ENCODE measurements at places on chromosomes 3 and 15.

DNA sequence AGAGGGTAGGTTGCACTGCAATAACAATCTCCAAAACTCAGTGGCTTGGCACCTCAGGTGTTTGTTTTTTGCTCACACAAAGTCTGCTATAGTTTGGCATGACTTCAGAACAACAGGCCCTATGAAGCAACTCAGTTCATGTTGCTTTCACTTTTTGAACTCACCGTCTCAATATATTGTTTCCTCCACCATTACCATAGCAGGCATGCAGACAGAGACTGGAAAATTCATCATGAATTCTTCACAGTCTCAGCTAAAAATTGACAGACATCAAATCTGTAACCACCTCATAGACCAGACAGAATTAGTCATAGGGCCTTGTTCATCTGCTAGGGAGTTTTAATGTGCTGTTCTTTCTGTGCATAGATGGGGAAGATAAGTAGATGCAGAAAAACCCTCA is 161.4 kb upstream of the POU1F1 start:
- DNase-seq = no peak

- DNase-seq = no peak
Measured at GRCh38 chr3:25057379-25057778, 370.7 kb upstream of the RARB start.

- DNase-seq = no peak
Measured at GRCh38 chr3:193491026-193491425, 63.7 kb downstream of the ATP13A4 start.

DNA sequence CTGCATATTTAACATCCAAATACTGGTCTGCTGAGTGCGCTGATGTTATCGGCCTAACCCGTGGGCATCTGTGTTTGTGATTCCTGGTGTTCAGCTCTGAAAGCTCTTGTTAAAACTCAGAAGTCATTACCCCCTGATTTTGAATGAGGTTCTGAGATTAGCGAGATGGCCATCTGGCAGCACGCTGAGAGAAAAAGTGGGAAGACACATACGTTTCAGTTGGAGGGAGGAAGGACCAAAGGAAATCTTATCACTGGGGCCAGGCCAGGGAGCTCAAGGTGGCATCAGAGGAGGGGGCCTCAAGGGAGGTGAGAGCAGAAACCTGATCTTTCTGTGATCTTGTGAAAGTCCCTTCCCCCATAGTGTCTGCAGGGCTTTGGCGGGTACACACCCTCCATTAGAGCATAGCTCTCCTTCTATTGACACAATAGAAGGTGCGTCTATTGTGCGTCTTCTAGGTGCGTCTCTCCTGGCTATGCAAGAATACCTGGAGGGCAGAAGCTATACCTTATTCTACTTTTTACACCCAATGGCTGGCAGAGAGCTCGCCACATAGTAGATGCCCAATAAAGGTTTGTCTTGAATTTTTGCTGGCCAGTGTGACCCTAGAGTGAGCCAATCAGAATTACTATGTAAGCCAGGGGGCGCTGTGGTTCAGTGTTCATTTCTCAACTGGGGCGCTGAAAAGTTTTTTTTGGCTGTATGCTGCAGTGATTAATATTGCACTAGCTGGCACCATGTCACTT is 182.4 kb downstream of the SHQ1 start:
- DNase-seq = peak; percentile 72

DNA sequence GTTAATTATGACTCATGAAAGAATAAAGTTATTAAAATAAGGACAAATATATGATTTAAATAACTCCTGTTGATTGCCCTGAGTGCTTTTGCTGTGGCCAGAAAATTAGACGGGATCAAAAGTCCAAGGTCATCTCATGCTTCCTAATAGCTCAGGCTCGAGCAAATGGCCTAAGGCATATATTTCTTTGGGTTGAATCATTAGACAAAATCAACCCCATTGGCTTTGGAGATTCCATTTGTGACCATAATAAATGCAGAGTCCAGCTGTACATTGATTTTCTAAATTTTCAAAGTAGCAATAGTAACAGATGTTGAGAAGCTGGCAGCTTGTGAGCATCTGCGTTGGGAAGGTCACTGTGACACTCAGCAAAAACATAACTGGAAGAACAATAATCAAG is 464.5 kb upstream of the TGFBR2 start:
- no peak for DNase-seq

DNA sequence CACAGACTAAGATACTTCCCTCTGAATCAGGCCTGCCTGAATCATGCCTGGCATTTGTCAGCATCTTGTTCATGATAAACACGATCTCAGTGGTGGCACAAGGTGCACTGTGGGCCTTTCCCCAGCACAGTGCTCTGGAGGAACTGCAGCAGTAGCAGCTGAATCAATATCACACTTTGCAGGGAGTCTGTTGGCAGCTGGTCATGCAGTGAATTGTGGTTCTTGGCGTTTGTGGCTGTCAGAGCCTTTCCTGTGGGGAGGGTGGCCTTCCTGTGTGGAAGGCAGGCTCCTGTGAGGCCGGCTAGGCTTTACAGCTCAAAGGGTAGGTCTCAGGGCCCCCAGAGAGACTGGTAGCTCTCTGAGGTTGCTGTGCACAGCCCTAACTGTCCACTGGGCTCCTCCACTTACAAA is 54.4 kb upstream of the TLE3 start:
- peak; percentile 82 for DNase-seq

- no peak for DNase-seq
Measured at GRCh38 chr3:62109534-62109933, 263.8 kb downstream of the FEZF2 start.

GRCh38 chr15:64067564-64068030 is 21.3 kb upstream of the DAPK2 start:
- DNase-seq = peak; percentile 86

DNA sequence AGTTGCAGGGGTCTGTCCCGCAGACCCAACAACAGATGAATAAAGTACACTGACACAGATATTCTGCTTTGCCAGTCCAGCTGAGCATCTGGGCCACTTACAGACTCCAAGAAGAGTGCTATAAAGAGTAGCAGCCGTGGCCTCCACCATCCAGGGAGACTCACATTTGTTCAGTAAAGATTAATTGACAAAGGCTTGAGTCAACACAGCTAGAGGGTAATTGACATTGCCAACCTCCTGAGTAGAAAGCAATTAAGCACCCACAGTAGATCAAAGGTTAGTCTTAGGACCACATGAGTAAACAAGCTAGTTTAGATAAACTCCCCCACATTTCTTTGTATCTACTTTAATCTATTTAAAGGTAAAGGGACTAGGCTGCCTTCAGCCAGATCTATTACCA is 16.3 kb upstream of the CRTC3 start:
- DNase-seq = no peak

- peak; percentile 38 for DNase-seq
Measured at GRCh38 chr15:55255714-55256113, 33.9 kb downstream of the RAB27A start.

DNA sequence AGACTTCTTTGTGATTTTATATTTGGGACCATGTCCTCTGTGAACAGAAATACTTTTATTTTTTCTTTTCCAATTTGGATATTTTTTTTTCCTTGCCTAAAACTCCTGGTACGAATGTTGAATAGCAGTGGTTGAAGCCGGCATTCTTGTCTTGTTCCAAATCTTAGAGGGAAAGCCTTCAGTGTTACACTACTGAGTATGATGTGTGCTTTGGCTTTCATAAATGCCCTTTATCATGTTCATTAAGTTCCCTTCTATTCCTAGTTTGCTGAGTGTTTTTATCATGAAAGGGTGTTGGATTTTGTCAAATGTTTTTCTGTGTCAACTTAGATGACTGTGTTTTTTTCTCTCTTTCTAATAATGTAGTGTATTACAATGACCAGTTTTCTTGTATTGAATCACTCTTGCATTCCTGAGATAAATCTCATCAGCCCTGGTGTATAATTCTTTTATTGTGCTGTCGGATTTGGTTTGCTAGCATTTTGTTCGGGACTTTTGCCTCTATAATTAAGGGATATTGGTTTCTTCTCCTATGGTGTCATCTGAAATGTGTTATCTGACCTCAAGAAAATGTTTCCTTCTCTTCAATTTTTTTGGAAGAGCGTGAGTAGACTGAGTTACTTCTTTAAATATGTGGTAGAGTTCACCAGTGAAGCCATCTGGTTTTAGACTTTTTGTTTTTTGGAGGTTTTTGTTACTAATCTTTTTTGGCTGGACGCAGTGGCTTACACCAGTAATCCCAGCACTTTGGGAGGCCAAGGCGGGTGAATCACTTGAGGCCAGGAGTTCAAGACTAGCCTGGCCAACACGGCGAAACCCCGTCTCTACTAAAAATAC is 33.3 kb downstream of the MAP1A start:
- DNase-seq = no peak

GRCh38 chr3:66092175-66092995 is 53.7 kb upstream of the MAGI1 start:
- DNase-seq = no peak

- DNase-seq = no peak
Measured at GRCh38 chr3:134357914-134358811, 16.1 kb downstream of the AMOTL2 start.

DNA sequence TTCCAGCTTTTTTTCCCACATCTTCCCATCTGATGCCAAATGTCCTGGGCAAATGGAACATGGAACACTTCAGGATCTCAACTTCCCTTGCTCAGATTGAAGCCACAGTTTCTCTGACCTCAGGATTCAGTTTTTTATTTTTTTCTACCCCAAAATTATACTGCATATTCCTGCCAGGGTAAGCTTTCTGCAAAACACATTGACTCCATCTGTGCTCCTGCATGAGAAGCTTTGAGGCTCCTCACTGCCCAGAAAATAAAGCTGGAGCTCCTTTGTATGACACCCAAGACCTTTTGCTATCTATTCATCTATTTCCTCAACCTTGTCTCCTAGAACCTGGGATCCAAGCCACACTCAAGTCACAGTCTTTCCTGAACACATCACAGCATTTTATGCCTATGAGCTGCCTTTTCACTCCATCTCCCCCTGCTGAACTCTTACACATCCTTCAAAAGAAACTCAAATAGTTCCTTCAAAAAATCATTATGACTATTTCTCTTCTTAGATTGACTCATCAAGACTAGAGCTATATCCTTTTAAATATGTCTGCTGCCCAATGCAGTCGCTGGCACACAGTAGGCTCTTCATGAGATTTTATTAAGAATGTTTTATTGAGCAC is 57.4 kb upstream of the PSMD6 start:
- no peak for DNase-seq

DNA sequence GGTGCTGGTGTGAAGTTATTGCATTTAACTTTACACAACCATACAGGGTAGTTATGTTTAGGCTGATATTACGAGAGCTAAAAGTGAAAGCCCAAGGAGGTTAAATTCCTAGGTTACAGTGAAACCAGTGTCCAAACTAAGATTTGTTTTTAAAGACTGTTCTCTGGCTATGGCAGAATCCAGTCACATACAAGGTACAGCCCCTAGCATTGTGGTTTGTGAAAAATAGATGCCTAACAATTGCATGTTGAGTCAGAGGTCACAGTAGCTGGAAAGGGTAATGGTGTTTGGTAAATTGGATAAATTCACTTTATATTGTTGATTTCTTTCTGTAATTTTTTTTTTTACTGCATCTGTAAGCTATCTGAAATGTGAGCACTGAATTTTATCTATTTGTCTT is 614.6 kb upstream of the TBL1XR1 start:
- no peak for DNase-seq

DNA sequence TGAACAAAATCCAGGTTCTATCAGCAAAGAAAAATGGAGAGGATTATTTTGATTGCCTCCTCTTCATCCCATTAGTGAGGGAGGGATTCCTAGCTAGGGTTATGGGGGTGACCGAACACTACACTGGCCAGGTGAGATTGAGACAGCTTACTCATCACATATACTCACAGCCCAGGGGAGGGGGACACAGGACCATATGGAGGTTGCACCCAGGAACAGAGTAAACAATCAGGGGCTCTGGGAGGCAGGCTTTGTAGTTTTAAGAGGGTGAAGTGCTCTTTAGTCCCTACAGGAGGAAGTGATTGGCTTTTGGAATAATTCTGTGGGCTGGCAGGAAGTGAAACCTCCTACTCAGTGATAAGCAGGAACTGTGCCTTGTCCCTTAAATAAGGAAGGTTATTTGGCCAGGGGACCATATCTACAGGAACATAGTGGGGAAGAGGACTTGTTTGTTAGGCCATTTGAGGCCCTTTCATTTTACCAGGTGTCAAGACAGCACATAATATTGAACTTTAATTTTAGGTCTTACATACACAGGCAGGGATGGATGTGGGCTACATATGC is 17.5 kb upstream of the KCTD6 start:
- DNase-seq = peak; percentile 75

DNA sequence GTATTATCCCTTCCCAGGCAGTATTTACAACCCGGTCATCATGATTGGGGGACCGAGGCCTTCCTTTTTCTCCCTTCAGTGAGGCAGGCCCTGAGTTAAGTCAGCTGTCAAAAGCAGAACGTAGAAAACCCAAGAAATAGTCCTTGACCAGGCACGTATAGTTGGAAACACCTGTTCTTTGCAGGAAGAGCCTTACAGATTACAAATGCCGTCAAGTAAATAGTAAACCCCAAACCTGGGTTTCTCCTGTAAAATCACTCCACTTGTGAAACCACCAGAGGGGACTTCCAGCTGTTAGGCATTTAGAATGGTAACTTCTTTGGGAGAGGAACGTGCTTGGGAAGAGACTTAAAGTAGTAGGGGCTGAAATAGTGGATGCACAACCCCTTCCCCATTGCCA is 1.0 kb upstream of the BTBD1 start:
- no peak for DNase-seq

DNA sequence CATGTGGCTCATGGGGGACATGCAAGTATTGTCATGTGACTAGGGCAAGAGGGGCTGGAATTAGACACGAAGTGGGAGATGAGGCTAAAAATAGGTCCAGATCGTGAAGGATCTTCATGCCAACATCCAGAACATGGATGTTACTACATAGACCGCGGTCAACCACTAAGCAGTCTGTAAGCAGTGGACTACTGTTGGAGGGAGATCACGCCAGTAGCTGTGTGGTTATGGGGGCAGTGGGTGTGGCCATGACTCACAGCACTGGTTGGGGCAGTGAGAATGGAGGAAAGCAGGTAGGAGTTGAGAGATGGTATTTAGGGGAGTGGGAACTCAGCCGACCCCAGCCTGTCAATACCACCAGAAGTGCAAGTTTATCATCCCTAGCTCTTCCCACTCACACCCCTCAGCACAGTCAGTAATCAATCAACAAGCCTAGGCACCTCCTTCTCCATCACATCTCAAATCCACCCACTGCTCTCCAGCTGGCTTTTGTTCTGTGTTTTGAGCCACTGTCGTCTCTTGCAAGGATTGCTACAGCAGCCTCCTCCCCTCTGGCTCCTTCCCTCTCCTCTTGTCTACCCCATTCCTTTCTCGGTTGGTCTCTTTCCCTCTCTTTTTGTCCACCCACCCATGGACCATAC is 107.2 kb upstream of the ABHD17C start:
- no peak for DNase-seq

GRCh38 chr3:11641683-11642430 is 1.9 kb downstream of the VGLL4 start:
- DNase-seq = peak; percentile 37

GRCh38 chr3:17339132-17339575 is 403.3 kb downstream of the TBC1D5 start:
- DNase-seq = no peak

- no peak for DNase-seq
Measured at GRCh38 chr3:59450946-59451763, 401.3 kb upstream of the CFAP20DC start.

GRCh38 chr3:169901453-169901852 is 9.9 kb upstream of the SAMD7 start:
- no peak for DNase-seq

All from suppressor macrophage treated with lipopolysaccharide for 1 hour (primary cell).